ENCODE measurements at places on chromosomes 5 and 9.

- DNase-seq: no peak
Observed at GRCh38 chr5:3339092-3339797, 256.4 kb upstream of the IRX1 start.

DNA sequence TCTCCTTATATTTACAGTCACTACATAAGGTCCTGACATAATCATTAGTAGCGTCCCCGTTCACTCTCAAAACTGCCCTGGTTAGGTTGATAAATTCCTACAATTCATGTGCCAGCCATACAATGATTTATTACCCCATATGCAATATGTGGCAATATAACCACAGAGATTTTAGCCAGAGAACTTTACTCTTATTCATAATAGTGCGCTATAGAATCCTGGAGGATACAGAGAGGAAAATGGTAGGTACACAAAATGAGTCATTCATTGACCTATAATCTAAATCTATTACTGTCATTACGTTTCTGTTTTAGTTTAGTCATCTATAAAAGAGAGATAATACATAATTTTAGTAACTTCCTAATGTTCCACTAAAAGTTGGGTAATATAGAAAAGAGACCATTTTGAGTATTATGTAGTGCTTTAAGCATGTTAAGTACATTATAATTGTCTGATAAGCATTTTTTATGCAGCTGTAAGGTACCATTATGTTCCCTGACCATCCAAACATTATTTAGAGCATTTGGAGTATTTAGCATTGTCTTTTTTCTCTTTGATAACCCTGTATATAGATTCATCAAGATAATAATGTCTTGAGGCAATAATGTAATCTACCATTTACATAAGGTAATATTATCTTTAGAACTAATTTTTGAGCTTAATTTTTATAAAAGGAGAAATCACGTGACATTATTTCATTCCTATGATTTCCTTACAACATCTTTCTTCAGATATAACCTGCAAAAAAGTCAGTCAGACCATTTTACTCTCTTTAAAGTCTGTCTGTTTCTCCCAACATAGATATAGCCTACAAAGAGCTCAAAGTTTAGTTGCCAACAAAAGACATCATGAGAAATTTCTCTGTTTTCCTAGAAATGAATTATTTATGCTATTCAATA, 655.5 kb upstream of the ZNF608 start:
- DNase-seq: no peak

- no peak for DNase-seq
Observed at GRCh38 chr9:131543141-131543540, 2.2 kb upstream of the PRRT1B start.

- no peak for DNase-seq
Observed at GRCh38 chr5:180811623-180812124, 9.1 kb upstream of the MGAT1 start.

GRCh38 chr5:40499007-40499406, 180.7 kb upstream of the PTGER4 start:
- DNase-seq: no peak

- DNase-seq: peak; percentile 56
Observed at GRCh38 chr9:114681594-114682332, at the start of gene TEX48. Gene TEX48 (minus strand): TSS chr9:114682192. CDS start chr9:114671723, 10,469 bp downstream.

- DNase-seq: no peak
Observed at GRCh38 chr5:147576646-147577535, 67.0 kb upstream of the DPYSL3 start.

DNA sequence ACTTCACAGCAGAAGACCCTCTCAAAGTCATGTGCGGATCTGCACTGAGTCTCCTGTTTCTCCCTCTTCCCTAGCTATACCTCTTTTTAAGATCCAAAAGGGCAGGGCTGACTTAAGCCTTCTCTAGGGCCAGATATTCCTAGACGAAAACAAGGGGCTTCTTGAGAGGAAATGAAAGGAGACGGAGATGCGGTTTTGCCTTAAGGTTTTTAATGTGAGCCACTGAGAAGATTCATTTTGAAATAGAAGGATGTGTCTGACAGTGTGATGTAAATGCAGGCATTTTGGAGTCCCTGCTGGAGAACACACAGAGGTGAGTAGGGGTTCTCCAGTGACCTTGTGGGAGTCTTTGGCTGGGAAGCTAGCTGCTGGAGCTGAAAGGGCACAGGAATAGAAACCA, 15.6 kb upstream of the IL12B start:
- no peak for DNase-seq

- no peak for DNase-seq
Observed at GRCh38 chr5:179375236-179375685, 30.0 kb upstream of the ADAMTS2 start.

DNA sequence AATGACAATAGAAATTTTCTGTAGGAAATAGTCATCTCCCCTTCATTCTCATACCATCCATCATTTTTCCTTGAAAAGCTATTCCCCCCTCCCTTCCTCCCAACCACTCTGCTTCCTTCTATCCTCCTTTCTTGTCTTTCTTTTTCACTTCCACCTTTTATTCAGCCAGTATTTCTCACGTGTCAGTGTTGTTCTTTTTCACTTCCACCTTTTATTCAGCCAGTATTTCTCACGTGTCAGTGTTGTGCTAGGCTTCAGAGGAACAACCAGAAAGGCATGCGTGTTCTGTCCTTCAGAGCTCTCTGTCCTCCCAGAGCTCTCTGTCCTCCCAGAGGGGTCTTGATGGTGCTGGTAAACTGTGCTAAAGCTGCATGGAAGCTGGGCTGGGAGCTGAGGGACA, 419.6 kb downstream of the GADD45G start:
- no peak for DNase-seq

DNA sequence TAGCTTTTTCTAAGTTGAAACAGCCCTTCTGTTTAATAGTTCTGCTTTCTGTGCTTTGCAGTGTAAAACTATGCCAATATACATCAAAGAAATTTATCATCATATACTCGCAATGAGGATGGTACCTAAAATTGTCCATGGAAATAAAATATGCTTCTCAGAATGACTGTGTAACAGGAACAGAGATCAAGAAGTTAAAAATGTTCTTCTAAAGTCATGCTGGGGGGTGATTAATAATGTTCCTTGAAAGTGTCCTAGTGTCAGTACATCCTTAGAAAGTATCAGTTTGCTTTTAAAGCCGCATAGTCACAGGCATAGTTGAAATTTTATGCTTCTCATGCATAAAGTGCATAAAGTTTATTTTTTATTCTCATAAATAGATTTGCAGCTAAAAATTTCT, 4.0 kb upstream of the LRRC70 start:
- DNase-seq: no peak

GRCh38 chr5:131381777-131382176, 117.9 kb downstream of the CDC42SE2 start:
- no peak for DNase-seq

All from HFF-Myc (cell line).